T-cell (primary cell): ENCODE measurements at places on chromosomes 11 and 22.
A peak's percentile ranks its signal among the peaks of the same experiment; 100 is the strongest.

DNA sequence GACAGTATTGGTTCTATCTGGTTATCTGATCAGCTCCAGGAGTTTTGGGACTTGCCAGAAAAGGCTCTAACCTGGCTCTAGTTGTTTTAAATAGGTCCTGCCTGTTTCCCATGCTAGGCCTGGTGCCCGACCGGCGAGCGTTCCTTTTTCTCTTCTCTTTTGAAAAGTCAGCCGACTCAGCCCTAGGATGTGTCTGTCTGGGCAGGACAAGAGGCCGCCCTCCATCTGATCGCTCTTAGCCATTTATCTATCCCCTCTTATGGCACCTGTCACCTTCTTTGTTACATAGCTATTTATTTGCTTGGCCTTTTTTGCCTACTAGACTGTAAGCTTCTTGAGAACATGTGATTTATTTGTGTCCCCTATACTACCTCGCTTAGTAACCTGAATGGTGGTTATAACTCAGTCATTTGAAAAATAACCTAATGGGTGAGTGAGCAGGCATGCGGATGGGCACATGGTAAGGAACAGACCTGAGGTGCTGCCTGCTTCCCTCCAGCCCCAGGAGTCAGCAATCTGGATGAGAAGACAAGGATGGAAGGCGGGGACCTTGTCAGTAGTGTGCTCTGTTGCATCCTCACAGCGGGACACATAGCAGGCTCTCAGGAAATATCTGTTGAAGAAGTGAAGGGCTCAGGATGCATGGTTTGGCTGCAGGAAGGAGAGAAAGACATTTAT is 108.4 kb downstream of the ZBTB16 start:
- DNase-seq = no peak

DNA sequence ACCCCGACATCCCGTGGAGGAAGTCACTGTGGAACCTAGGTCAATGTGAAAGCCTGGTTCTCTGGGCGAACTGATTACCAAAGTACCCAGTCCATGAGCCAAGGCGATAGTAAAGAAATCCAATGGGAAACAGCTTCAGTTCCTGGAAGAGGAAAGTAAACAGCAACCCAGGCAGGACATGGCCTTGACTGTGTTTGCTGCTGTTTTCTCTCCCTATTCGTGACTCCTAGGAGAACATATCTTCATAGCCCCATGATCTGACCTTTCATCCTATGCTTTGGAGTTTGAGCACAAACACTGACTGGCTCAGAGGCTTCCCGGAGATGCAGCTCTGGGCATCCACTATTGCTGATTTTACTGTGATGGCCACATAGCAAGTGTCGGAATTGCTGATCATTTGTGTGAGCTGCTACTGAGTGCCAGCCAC is 45.1 kb downstream of the LRFN4 start:
- DNase-seq = no peak

GRCh38 chr11:952406-953385 is 27.0 kb downstream of the AP2A2 start:
- no peak for DNase-seq

GRCh38 chr22:39732625-39733024 is 160.9 kb downstream of the ENTHD1 start:
- DNase-seq = no peak

DNA sequence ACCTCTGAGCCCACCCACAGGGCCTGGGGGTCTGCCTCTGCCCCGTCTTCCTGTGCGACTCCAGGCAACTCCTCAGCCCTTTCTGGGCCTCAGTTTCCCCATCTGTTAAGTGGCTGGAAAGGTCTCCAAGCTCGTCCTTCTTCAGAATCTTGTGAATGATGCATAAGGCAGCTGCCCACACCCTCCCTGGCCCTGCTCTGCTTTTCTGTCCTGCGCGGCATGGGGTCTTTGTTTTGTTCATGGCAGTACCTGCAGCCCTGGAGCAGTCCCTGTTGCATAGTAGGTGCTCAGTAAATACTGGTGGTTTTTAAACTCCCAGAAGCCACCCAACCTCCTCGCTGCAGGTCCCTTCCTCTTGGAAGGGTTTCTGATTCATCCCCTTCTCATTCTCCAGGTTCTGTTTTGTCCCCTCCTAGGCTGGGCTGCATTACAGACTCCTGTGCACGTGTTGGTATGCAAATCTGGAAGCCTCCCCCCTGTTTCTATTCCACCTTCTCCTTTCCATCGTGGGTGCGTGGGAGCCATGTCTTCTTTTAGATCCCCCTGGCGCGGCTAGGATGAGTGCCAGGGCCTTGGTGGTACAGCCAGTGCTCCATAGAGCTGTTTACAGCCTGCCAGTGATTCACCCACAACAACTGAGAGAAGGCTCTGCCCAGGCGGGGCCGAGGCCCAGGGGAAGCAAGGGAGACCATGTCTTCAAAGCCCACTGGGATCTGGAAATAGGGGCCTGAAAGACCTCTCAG is 19.3 kb upstream of the SYT7 start:
- no peak for DNase-seq

- peak; percentile 71 for DNase-seq
These were observed 56.7 kb downstream of the TP53I11 start for GRCh38 chr11:44893846-44894617.

- DNase-seq = no peak
These were observed 299.3 kb downstream of the NXPE2 start for GRCh38 chr11:114977651-114978050.

DNA sequence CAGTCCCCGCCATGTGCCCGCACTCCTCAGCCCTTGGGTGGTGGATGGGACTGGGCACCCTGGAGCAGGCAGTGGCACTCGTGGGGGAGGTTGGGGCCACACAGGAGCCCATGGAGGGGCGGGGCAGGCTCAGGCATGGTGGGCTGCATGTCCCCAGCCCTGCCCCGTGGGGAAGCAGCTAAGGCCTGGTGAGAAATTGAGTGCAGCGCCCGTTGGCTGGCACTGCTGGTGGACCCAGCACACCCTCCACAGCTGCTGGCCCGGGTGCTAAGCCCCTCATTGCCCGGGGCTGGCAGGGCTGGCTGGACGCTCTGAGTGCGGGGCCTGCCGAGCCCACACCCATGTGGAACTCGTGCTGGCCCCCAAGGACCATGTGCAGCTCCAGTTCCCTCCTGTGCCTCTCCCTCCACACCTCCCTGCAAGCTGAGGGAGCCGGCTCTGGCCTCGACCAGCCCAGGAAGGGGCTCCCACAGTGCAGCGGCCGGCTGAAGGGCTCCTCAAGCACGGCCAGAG is 16.1 kb downstream of the OR5B3 start:
- DNase-seq = no peak

- peak; percentile 15 for DNase-seq
These were observed 389 bp downstream of the MICALL1 start for GRCh38 chr22:37906364-37907008.

DNA sequence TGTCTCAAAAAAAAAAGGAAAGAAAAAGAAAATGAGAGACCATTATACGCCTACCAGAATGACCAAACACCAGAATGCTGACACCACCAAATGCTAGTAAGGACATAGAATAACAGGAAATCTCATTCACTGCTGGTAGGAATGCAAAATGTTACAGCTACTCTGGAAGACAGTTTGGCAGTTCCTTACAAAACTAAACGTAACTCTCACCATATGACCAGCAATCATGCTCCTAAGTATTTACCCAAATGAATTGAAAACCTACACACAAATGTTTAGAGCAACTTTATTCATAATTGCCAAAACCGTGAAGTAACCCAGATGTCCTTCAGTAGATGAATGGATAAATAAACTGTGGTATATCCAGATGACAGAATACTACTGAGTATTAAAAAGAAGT is 7.2 kb downstream of the CHKA start:
- no peak for DNase-seq

DNA sequence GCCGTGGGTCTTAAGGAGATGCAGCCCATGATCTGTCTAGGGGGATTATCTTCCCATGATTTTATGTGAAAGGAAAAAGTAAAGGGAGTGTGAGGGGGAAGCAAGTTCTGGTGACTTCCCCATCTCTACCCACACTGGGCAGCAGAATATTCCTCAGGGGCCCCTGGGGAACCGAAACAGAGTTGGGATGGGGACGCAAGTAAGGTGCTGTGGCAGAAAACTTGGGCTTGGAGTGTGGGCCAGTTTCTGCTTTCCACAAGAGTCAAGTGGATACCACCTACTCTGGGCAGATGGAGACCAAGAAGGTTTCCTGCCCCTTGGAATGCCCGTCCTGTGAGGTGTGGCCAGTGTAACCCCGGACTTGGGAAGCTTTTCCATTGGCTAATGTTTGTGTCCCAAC is 64.4 kb downstream of the SGSM3 start:
- DNase-seq = no peak

- DNase-seq = no peak
These were observed 6.9 kb downstream of the MOB2 start for GRCh38 chr11:1479678-1480118.

GRCh38 chr11:17578296-17578695 is 31.2 kb downstream of the OTOG start:
- no peak for DNase-seq

DNA sequence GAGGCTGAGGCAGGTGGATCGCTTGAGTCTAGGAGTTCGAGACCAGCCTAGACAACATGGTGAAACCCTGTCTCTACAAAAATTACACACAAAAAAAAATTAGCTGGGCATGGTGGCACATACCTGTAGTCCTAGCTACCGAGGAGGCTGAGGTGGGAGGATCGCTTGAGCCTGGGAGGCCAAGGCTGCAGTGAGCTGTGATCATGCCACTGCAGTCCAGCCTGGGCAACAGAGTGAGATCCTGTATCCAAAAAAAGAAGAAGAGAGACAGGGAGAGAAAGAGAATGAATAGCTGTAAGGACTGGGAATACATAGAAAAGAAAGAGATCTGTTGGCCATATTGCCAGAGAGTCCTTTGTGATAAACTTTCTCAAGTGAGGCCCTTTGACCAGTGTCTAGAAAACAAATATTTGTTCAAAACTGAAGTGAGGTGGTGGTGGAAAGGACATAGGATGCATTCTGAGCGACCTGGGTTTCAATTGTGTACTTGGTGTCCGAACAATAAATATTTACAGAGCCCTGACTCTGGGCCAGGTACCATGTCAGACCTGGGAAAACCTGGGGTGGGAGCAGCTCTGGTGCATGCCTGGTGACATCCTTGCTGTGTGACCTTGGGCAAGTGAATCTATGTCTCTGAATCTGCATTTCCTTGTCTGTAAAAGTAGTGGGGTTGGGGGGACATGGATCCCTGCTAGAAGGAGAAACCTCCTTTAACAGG is 89.6 kb upstream of the CRYBB3 start:
- DNase-seq = no peak

DNA sequence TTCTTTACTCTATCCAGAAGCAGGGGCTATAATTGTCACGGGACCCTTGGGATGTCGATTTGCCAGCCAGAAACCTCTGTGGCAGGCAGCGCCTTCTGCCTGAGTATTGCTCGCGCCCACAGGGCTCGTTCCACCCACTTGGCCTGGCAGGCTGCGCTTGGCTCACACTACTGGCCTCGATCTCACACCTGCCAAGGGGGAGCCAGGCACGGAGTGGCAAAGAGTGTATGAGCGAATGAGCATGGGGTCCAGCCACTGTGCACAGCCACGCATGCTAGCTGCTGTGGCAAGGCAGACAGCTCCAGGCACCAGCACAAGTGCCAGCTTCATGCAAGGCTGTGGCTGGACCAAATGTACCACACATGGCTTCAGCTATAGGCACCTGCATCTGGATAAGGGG is 599.8 kb downstream of the DLG2 start:
- DNase-seq = no peak

GRCh38 chr11:82045748-82046457 is 687.8 kb downstream of the FAM181B start:
- DNase-seq = no peak

GRCh38 chr22:37025500-37026070 is 6.0 kb downstream of the MPST start:
- no peak for DNase-seq

DNA sequence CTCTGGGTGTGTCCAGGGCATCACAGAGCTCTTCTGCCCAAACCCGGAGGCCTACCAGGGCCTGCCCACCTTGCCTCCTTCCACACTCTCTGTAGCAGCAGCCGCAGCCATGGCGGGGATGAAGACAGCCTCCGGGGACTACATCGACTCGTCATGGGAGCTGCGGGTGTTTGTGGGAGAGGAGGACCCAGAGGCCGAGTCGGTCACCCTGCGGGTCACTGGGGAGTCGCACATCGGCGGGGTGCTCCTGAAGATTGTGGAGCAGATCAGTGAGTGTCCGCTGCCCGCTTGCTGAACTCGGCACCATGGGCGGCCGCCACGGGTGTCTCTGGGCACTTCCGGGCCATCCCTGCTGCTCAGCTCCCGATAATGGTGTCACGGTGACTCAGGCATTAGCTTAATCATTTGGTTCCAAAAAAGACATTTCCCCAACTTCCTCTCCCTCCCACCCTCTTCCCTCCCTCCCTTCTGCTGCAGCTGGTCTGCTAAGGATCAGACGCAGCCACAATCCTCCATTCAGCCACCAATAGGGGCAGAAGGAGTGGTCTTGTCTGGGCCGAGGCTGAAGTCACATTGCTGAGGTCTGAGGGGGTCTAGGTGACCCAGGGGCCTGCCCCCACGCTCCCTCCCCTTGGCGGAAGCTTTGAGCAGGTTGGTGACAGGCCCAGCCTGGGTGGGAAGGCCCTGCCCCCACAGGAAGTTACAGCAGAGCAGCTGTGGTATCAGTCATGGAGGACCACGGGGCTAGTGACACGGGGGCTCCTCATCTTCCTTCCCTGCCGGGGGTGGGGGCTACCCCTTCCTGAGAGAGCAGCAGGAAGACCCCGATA is 950 bp downstream of the FERMT3 start:
- peak; percentile 66 for DNase-seq

- DNase-seq = no peak
These were observed 5.7 kb upstream of the PPP6R2 start for GRCh38 chr22:50337262-50338041.

- no peak for DNase-seq
These were observed 3.2 kb upstream of the NEAT1 start for GRCh38 chr11:65419460-65419771.

GRCh38 chr11:75099635-75100034 is 3.0 kb upstream of the OR2AT4 start:
- no peak for DNase-seq
